Effector memory CD4-positive, alpha-beta T cell (primary cell): ENCODE measurements at places on chromosomes 6 and 20.
A peak's percentile ranks its signal among the peaks of the same experiment; 100 is the strongest.

- DNase-seq: no peak
Measured at GRCh38 chr6:142235272-142235671, 66.5 kb upstream of the ADGRG6 start.

- DNase-seq: no peak
Measured at GRCh38 chr20:35823937-35824336, 52.1 kb downstream of the PHF20 start.

- DNase-seq: no peak
Measured at GRCh38 chr6:96235927-96236326, 220.2 kb downstream of the FUT9 start.

DNA sequence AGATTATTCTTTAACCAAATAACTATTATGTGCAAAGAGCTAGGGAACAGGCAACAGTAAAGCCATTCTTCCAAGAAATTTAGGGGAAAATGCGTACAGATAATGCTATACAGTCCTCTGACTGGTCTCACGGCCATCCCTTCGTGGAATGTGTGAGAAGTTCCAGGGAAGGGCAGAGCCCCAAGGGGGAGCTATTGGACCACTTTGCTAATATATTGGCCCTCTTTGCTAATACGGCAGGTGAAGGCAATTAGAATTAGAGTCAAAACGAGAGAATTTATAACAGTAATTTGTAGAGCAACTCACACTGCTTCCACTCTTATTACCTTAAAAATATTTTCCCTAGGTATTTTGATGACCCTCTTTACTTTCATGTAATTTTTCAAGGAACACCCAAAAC, 140.4 kb downstream of the IMPG1 start:
- no peak for DNase-seq

GRCh38 chr6:66126358-66126757, 419.3 kb upstream of the EYS start:
- no peak for DNase-seq

DNA sequence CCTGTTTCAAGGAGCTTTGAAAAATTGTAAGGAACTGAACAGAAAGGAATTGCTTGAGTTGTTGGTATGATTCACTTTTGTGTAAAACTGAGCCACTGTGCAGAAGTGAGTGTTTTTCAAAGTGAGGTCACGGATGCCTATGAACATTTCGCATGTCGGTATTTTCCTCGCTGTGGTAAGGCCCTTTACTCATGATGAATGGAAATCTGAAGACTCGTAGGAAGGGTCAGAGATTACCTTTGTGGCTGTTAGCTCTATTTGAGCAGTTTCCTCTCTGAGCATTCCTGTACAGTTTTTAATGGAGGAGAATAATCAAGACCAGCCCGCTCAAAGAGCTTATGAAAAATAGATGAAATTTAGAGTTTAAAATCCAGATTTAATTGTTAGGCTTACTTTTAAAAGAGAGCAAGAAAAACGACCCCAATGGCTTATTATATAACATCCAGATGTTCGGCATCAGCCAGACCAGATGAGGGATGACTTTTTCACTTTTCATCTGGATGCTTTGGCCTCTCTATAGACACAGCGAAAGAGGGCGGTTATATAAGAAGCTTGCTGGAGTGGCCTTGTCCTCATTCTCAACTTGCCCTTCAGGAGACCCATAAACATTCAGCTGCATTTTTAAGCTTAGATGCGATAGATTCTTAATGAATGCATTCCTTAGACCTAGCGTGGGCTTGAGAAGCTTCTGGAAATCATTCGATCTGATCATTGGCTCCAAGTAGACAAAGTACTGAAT, 99.5 kb downstream of the CD83 start:
- no peak for DNase-seq

DNA sequence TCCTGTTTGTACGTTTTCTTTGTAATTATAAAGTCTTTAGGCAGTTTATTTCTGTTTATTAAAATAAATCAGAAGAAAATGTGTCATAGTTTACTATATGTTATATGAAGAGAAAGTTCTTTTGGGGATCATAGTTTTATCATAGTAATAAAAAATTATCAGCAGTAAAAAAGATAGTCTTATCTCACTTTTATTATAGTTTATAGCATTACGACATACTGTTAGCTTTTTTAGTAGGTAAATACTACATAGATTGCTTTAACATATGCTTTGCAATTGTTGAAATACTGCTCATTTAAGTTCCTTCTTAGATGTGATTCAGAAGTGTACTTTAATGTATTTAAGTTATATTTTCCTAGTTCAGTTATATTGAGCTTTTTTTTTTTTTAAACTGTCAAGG, 13.9 kb downstream of the QKI start:
- no peak for DNase-seq

DNA sequence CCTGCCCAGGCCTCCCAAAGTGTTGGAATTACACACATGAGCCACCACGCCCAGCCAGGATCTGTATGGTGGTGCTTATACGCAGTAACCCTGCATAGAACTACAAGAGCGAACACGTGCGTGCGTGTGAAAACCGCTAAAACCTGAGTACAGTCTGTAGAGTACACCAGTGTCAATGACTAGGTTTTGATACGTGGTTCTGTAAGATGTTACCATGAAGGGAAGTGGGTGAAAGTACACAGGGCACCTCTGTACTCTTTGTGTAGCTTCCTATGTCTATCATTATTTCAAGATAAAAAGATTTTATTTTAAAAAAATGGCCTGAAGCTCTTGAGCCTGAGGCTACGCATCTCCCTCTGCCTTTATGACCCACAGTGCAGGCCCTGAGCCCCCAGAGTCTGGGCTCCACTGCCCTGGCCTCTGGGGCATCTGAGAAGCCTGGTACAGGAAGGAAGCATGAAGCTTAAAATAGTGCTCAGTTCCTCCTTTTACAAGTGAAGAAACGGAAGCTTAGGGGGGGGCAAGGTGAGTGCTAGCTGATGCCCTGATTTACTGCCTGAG, 21.6 kb downstream of the LY86 start:
- no peak for DNase-seq

DNA sequence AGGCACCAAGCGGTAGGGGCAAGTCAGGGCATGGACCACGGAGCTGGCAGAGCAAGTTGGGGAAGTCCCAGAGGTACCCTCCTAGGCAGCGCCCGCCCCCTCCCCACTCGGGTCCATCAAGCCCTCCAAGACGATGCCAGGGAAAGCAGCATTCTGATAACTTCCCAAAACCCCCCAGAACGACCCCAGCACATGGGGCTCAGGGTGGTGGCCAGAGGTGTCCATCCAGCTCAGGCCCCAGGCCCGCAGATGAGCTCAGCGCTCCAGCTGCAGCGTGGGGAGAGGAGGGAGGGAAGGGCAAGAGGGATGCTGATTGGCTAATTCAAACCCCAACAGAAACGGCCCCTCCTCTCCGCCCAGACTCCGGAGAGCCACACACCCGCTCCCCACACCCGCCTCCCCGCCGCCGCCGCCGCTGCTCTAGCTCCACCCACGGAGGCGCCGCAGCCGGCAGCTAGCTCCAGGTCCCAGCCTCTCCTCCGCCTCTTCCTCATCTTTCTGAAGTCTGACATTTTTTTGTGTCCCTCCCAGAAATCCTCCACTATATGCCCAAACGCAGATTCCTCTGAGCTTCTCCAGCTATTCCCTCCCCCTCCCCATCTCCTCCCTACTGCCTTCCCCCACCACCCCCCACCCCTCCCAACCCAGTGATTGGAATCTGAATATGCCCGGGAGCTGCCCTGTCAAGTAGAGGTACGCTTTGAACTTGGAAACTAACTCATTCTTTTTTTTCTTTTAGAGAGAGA, 40.3 kb upstream of the TLDC2 start:
- DNase-seq: peak; percentile 70

- peak; percentile 51 for DNase-seq
Measured at GRCh38 chr20:53899351-53900167, 170.8 kb downstream of the BCAS1 start.

DNA sequence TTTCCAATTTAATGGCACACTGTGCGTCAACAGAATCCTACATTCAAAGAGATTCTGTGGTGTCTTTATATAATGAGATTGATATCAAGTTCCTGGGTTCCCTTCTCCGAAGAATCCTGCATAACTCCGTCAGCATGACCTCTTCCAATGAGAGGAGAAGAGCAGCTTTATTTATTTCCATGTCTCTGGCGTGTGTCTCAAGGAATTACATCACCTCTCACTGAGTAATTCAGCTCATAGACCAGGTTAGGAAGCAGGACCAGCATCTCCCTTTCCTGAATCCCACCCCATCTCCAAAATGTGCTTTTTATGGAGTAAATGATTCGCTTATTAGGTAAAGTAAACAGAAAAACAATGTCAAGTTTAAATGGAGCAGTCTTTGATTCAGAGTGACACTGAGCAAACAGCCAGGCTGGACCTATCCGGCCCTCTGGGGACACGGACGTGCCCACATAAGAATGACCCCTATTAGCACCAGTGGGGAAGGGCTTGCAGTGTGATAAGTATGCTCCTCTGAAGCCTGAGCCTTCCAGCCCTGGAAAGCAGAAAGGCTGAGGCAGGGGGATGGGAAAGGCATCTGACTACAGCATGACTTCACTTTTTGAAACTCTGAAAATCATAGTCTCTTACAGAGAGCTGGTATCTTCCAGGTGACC, 165.2 kb downstream of the CLIC5 start:
- no peak for DNase-seq

DNA sequence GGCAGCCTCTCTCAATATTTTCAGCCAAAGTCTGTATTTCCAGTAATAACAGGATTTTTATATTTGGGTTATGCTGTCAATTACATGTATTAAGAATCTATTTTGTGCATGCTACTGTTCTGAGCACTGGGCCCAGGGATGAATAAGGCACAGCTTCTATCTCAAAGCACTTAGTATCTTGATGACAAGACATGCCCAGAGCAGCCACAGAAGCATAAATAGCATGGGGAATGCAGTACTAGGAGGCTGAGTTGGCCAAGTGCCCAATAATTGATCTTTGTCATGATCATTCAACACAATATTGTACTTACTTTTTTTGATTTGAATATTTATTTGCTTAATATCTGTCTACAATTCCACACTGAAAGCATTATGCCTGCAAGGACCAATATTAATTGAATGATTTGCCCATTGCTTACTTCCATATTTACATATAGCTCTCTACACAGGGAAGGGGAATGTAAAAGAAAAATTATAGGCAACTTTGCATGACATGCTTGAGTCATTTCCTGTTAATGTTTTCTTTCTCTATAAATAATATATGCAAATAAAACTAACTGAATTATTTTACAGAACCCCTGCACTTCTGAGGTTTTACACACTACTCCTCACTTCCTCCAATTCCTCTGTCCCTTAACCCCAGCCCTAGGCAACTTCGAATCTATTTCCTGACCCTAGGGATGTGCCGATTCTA, 298.9 kb upstream of the BMP2 start:
- DNase-seq: no peak

GRCh38 chr6:101878554-101879276, 485.2 kb downstream of the GRIK2 start:
- no peak for DNase-seq

DNA sequence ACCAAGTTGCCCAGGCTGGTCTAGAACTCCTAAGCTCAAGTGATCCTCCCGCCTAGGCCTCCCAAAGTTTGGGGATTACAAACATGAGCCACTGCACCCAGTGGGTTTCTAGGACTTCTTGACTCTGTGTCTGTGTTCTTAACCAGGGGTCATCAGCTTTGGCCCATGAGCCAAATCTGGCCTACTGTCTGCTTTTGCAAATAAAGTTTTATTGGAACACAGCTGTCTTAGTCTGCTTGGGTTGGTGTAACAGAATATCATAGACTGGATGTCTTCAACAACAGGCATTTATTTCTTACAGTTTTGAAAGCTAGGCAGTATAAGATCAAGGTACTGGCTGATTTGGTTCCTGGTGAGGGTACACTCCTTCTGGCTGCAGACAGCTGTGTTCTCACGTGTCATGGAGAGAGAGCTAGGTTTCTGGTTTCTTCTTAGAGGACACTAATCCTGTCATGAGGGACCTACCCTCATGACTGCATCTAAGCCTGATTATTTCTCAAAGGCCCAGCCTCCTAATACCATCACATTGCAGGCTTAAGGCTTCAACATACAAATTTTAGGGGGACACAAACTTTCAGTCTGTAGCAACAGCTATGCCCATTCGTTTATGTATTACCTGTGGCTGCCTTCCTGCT, 23.3 kb downstream of the ARFGEF2 start:
- DNase-seq: no peak

DNA sequence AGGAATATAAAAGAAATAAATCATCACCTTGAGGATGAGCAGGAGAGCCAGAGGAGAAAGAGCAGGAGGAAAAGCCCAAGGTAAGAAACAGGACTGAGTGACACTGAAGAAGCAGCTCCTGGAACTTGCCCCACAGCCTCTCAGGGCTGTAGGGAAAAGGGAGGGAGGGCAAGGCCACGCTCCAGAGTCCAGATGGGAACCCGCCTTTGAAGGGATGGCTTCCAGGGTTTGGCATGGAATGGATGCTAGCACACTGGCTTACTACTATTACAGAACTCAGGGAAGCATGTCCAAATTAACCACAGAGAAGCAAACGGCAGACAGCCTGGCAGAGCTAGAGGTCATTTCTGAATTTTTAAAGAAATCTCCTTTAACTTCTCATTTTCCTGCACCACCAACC, 26.8 kb downstream of the RALGAPA2 start:
- no peak for DNase-seq

DNA sequence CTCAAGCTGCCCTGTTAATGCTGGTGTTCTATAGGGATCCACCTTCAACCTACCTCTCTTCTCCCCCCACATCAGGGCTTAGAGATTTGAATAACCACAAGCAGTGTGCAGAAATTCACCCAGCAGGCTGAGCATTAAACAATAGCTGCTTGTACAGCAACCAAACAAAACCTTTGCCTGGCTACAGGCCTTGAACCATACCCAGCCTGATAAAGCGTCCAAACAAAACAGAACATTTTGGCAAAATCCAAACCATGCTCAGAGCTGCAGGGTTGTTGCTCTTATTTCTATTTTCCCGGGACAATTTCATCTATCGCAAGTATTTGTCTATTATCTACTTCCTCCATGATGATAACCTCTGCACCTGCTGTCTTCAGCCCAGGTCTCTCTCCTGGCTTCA, 142.3 kb downstream of the UNC5CL start:
- DNase-seq: no peak

DNA sequence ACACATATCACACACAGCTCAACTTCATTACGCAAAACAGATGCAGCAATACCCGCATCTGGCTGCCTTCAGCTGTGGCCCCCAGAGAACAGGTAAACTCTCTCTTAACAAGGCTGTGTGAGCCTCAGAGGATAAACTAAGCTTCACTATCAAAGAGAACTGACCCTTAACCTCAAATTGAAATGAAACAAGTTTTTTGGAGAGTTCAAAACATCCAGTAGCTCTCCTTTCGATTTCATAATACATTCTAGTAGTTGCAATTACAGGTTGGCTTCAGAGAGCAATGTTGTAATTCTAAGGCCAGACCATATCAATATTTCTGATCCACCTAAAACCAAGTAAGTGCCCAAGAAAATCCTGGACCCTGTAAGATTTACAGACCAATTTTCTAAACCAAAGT, 113.5 kb downstream of the FAXC start:
- no peak for DNase-seq

- DNase-seq: peak; percentile 32
Measured at GRCh38 chr6:109690373-109690736, 647 bp downstream of the AK9 start.
